ENCODE measurements at places on chromosomes 2 and 18.

- no peak for DNase-seq
Measured at GRCh38 chr2:9244985-9245544, 38.5 kb downstream of the ASAP2 start.

DNA sequence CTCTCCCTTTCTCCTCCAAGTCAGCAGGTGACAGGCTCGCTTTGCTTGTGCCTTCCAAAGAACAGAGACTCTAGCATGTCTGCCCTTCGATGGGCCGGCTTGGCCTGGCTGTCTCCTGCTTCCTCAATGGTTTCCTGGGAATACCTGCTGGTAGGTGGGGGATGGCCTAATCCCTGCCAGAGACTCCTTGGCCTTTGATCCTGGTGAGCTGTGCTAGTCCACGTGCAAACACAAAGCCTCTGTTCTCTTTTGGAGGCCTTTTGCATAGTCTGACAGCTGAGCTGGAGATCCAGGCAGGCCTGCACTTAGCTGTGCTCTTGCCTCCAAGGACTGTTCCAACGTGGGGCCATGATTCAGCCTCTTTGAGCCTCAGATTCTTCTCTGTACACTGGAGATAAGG is 67.6 kb downstream of the ARL4C start:
- no peak for DNase-seq

DNA sequence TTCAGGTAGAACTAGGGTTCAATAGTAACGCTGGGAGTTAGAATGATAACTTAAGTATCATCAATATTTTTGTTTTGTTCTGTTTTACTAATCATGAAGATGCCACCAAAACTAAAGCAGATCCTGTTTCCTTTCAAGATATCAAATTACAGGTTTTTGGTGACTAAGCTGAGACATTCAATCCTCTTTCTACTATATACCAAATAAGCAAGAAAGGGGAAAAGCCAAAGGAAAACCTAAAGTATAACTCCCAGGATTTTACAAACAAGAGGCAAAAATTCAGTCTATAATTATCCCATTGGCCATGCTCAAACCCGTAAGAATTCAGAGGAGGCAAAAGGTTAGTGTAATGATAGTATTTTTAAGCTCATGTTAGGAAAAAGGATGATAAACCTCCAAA is 175.2 kb upstream of the CCDC150 start:
- no peak for DNase-seq

GRCh38 chr2:196839574-196839973 is 30.4 kb upstream of the C2orf66 start:
- no peak for DNase-seq

DNA sequence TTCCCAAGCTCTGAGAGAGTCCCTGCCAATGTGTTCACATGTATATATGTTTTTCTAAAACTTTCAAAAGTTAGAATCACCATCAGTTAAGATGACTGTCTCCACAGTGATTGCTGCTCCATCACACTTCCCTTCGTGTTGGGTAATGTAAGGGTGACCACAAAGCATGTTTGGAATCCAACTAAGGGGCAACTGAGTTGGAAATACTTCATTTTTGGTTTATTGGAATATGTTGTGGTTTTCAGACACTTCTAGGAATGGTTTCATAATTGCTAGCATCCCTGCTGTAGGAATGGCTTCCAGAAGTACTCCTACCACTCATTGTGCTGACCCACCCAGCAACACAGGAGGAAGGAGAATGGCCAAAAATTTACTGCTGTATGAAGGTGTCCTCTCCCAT is 212.5 kb upstream of the GULP1 start:
- no peak for DNase-seq

DNA sequence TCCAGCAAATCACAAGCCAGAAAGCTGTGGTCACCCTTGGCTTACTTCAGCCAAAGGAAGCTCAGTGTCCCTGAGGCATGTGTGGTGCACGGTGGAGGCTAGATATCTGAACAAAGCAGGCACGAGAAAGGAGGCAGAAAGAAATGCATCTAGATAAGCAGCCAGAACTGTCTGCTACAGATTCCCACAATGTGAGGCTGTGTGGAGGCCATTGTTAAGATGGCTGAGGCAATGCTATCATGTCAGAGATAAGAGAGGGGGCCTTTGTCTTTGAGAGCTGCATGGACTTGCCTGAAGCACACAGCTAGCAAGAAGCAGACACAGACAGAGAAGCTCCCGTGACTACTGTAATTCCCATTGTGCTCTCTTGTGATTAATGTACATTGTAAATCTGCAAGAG is 110.5 kb upstream of the LYPD6 start:
- no peak for DNase-seq

GRCh38 chr2:48508461-48509124 is 21.4 kb upstream of the STON1 start:
- DNase-seq: no peak

- DNase-seq: no peak
Measured at GRCh38 chr2:100882645-100883613, 63.0 kb downstream of the NPAS2 start.

DNA sequence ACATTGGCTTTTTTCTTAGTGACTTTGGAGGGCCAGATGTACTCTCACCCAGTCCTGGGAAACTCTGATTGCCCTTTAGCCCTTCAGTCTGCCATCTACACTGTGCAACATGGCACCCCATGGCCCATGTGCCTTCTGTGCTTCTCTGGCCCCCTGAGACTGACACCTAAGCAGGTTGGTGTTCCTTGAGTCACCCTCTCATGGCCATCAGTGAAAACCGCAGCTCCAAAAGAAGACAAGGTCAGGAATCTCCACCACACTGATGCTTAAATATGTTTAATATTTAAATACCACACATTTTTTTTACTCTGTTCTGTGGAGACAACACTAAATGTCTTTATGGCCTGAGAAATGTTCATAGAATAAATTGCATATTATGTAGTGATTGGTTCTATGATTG is 23.9 kb downstream of the DCC start:
- DNase-seq: no peak

DNA sequence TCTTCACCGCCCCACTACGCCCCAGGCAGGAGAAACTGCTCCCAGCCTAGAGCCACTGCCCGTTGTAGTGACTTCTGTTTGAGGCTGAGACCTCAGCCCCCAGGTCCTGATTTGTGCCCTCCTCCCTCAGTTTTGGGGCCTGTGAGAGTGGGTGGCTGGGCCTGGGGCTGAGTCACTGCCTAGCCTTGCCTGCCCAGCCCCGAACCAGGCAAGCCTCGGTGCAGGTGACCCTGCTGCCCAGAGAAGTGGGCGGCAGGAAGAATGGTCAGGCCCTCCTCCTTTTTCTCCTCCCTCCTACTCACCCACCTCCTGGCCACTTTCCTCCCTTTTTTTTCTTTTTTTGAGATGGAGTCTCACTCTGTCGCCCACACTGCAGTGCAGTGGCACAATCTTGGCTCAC is 66.6 kb downstream of the ZFP36L2 start:
- DNase-seq: no peak

DNA sequence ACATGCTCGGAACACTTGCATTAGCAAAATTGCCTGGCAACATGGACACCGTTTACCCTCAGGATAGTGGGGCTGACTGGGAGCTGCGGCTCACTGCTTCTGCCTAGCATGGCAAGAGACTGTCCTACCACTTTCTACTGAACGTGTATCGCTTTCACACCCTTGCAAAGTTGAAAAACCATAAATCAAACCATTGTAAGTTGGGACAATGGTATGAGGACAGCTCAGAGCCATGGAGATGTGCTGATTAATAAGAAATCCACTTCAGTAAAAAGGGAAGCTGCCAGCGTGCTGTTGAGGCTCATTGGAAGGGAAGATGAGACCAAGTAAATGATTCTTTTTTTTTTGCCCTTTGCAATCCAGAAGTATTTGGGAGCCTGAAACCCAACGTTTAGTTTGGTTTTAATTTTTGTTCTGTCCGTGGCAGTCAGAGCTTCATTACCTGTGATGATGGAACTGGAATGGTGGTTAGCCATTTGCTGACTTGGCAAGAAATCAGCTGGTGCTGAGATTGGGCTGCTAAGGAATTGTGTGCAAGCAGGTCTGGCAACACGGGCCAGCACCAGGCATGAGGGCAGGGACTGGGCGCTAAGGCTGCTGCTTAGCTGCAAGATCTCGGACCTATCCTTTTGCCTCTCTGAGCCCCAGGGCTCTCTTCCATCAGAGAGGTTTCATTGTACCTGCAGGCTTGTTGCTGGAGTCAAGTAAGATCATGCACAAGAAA is 75.5 kb upstream of the HS6ST1 start:
- DNase-seq: no peak

GRCh38 chr2:196952936-196953335 is 26.4 kb upstream of the PGAP1 start:
- no peak for DNase-seq

DNA sequence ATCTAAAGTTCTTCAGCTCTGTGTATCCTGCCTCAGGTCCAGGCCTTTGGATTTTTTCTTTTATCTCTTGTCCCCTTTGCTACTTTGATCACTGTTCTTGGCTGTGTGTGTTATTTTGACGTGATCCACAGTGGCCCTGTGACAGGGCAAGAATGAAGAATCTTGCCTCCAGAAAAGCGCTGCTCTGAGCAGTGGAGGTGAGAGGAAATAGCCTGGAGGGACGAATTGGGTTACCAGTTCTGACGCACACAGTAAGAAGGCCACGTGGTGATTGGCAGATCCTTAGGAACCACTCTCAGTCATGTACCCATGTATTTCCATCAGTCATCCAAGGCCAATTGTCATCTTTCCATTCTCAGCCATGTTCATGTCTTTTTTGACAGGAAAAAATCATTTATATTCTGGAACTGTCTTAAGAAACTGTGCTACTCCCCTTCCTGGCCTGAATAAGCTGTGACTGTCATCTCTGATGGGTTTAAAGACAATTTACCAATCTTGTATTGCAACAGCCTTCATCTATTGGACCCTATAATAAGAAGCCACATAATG is 47.6 kb downstream of the MAPK4 start:
- no peak for DNase-seq

DNA sequence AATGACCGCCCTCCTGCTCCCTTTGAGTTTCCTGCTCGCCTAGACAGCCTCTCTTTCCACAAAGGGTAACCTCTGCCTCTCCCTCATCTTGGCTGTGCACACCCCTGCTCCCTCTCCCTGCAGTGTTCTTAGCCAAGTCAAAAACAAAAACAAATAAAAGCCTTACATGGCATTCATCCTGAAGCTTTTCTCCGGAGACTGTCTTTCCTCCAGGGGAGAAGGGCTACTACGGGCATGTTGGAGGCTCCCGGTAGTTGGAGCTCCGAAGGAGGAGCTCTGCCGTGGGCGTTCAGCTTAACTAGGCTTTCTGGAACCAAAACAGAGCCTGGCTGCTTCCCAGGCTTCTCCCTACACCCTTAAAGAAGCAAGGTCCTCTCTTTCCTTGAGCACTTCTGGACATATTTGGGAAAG is 104.2 kb downstream of the TPGS2 start:
- peak; percentile 80 for DNase-seq
